Substantia nigra (tissue), 51 donors: ENCODE measurements at places on chromosomes 11 and 22.

DNA sequence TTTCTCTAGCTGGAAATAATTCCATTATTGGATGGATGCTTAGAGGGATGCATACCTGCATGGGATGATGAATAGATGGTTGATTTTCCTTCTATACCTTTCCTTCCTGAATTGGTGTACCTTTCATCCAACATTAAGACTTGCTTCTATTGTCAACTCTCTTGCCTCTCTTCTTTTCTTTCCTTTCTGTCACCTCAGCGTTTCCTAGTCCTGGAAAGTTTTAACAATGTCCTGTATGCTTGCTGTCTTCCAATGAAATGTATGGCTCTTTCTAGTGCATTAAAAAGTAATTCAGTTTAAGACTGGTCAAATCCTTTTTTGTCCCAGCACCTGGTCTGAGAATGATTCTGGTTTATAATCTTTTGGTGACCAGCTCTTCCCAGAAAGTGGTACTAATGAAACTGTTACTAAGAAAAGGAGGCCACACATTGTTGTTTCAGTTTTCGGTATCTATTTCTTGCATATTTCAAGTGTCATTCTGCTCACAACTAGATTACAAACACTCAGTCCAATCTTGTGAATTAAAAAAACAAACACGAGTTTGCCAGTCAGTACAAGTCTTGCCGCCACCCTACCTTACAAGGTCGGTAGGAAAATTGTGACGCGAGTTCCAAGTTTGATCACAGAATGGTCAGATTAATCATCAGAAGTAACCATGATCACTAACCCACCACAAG is 8.0 kb downstream of the POU2AF1 start:
- DNase-seq = no peak

DNA sequence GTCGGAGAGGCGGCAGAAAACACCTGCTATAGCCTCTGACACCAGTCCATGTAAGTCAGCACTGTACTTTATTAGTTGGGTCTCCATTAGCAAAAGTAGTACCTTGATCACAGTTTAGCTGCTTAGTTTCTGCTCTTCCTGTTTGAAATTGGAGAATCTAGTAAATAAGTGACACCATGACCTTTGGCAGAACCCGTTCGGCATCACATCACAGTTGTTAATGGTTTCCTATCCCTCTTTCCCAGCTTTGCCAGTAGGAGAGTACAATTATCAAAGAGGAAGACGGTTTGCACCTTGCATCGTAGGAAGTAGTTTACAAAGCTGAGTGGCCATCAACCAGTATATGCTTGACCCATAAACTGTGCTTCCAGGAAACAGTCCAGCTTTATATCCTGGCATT is 101.8 kb downstream of the TRIM44 start:
- DNase-seq = no peak

DNA sequence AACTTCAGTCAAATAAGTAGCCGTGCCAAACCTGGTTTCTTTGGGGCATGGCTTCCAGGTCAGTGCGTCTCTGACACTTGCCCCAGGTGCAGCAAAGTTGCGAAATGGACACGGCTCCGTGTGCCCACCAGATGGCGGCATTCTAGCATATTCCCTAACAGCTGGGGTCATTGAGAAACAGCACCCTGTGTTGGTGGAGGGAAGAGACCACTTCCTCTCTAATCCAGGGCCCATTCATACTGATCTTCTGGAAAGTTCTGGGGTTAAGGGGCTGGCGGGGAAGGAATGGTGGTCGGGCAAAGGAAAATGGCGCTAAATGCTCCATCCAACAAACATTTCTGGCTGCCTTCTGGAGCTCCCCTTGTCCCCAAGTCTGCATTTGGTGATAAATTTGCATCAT is 141.2 kb upstream of the TIMP3 start:
- peak; percentile 12 for DNase-seq

- no peak for DNase-seq
Observed at GRCh38 chr11:117444256-117444655, 116.6 kb downstream of the CEP164 start.

DNA sequence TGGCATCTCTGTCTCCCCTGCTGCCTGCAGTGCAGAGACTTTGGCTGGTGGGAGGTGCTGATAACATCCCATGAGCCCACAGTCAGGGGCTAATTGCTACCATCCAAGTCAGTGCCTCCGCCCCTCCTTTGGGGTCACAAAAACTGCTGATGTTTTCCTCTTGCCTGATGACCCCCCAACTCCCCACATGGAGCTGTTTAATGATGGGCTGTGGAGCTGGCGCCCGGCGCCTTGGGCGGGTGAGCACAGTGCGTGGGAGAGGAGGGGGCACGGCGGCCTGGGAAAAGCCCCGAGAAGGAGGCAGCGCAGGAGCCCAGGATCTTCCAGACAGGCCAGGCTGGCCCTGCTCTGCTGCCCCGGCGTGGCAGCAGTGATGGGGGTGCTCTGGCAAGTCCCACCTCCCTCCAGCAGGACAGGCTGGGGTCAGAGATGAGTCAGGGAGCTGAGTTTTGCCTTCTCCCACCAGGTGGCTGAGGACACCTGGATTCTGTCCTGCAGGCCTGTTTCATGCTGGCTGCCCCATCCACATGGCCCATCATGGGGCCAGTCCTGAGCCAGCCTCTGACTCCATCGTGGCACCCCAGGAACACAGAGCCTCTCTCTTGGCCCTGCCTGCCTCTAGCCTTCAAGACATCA is 43.8 kb downstream of the NECTIN1 start:
- no peak for DNase-seq

DNA sequence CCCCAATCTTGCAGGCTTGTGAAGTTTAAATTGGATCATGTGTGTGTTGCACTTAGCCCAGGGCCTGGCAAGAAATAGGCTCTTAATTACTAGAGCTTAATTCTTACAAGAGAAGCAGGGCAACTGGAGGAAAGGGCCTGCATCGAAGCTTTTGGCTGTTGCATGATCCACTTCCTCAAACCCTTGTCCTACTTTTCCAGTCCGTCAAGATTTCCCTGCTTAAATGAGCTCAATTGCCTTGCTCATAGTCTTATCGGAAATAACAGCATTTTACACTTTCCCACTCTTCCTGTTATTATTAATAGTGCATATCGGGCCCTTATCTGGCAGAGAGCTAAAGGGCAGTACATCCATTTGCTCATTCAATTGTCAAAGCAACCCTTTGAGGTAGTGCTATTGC is 18.1 kb downstream of the DTX4 start:
- DNase-seq = no peak

- DNase-seq = no peak
Observed at GRCh38 chr11:3367221-3367620, 11.7 kb downstream of the ZNF195 start.

DNA sequence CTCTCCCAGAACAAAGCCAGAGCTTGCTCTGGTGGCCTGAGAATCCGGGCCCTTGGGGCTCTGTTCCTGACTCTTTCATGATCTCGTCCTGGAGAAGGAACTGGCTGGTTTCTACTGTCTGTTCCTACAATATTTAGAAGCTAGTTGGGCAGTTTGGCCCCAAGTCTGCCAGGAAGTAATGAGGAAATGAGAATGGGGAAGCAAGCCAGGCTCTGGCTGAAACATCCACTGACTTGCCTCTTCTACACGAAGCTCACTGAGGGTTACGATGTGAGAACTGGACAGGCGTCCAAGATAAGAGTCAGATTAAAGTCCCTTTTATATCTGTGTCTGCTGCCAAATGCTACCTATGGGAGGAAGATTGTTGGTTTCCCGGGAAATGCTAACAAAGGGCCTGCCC is 110.0 kb upstream of the KIRREL3 start:
- peak; percentile 14 for DNase-seq

DNA sequence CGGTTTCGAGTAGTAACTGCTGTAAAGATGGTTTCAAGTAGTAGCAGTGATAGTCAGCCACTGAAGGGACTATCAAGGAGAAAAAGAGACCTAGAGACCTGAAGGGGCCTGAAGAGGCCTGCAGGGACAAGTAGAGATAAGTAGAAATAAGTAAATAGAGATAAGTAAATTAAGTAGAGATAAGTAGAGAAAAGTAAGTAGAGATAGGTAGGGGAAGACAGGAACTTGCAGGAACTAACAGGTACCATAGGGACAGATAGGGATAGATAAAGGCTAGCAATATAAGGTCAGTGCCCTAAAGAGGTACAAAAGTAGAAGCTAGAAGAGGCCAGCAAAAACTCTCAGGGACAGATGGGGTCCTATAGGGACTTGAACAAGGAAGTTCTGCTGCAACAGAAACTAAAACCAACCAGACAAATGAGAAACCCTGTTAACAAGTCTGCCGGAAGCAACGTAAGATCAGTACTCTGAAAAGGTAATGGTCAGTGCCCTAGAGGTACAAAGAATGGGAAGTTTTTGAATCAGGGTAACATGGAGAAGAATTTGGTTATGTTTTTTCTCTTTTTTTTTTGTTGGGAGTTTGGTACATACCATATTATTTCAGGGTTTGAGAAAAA is 9.6 kb upstream of the SC5D start:
- DNase-seq = no peak

- DNase-seq = no peak
Observed at GRCh38 chr22:49600891-49601431, 226.7 kb downstream of the BRD1 start.

GRCh38 chr11:28133146-28133545 is 25.0 kb downstream of the METTL15 start:
- no peak for DNase-seq

GRCh38 chr11:105582497-105582896 is 27.4 kb upstream of the GRIA4 start:
- no peak for DNase-seq

DNA sequence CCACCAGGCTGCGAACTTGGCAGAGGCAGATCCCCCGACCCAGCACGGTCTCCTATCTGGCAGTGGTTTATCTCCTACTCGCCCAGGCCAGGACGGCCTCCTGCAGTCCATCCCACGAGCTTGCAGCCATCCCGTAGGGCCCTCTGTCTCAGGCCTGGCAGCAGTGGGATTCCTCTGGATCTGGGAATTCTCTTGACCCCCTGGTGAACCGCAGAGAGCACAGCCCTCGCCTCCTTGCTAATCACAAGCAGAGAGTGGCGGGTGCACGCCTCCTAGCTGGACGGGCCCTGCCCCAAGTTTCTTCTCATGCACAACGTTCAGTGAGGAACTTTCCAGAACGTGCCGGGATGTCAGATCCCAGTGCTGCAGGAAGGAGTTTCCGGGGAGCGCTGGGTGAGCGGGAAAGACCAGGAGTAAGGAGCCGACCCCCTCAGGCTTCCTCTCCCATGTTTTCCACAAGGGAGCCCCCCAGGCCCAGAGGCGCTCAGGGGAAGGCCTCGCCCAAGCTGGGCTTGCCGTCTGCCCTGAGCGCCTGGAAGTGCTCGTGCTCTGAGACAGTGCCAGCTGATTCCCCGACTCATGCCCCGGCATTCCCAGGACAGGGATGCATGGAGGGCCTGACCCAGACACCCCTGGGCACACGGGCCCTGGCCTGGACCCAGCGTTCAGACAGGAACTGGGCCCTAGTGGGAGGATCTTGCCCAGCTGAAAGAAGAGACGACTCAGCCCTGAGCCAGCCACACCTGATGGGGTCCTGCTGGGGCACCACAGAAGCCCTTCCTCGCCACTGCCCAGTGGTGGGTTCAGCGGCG is 24.6 kb downstream of the IGF2 start:
- DNase-seq = no peak

DNA sequence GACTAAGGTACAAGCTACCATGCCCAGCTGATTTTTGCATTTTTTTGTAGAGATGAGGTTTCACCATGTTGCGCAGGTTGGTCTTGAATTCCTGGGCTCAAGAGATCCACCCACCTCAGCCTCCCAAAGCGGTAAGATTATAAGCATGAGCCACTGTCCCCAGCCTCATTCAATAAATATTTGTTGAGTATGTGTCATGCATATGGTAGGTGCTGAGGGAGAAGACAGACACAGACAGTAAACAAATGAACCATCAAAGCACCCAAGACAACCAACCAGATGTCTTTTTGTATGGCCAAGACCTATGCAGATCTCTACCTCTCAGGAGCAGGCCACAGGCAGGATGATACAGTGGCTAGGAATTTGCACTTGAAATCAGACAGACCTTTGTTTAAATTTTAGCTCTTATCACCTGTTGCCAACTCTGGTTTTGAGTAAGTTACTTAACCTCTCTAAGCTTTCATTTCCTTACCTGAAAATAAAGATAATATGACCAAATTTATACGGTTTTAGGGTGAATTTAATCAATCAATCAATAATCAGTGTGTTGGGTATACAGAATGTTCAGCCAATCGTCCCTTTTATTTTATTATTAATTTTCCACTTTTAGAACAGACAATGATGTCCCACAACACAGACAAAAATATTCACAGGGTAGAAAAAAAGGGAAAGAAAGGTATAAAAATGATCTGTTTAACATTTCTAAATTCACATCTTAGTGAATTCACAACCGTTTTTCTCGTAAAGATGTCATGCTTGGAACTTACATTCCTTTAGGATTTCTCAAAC is 128.2 kb downstream of the SGSM3 start:
- DNase-seq = no peak

DNA sequence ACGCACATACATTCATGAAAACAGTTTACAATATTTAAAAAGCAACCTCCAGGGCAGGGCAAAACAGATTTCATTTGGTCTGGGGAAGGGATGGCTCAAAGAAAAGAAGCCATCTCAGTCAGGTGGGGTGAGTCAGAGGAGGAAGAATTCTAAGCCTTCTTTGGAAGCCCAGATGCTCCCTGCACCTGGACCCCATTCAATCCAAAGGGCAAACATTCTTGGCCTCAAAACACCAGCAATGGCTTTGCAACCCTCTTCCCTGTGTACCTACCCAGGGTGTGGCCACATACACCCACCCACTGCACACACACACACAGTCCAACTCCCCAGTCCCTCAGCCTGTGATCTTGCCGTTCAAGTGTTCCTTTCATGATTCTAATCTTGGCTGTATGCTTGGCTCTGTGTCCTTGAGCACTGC is 2.0 kb downstream of the KCNE3 start:
- no peak for DNase-seq

DNA sequence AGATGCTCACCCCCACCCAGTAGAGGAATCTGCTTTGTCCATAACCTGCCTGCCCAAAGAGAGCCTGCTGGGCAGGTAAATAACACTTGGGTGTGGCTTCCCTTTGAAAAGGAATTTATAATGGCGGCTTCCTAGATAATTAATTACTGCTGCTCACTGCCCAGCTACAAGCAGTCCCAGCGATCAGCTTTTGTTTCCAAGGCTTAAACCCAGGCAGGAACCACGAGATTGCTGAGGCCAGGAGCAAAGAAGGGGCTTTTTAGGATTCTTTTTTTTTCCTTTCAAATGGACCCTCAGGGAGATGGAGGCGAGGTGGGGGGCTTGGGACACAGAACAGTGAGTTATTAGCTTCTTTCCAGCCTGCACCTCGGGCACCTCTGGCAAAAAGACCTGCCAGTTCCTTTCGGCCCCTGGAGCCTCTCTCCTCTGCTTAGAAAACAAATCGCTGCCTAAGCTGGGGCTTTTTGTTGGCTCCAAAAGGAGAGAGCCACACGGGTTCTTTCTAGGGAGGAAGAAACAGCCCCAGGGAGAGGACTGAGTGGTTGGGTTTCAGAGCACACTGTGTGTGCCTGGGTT is 107.2 kb downstream of the TSPAN18 start:
- DNase-seq = no peak
